ENCODE measurements at places on chromosomes 4 and X. TPM values are rescaled to one million over a fixed set of nuclear protein-coding genes. Genes with fewer than 3 reads are reported as not detected.

- no peak for DNase-seq
Measured at GRCh38 chr4:41880022-41880837, 55.0 kb upstream of the TMEM33 start.

DNA sequence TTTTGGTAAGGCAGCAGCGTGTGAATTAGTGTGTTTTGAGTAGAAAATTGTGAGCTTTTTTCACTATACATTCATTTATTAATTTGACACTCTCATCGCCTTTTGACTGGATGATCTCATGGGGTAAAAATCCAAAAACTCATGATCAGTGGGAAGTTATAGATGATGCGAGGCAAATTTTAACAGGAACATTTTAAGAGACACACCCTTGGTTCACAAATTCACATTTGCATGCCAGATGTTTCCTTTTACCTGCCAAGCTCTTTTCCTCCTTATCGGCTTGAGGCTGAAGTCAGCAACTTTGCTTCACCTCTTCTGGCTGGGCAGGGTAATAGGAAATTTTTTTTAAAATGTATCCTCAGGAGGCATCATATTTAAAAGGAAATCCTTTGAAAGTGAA, 318.0 kb upstream of the HS3ST1 start:
- no peak for DNase-seq

- DNase-seq: no peak
Measured at GRCh38 chr4:76605099-76605563, 170.1 kb downstream of the SHROOM3 start.

GRCh38 chr4:139985401-139985800, 168.6 kb downstream of the MAML3 start:
- no peak for DNase-seq

DNA sequence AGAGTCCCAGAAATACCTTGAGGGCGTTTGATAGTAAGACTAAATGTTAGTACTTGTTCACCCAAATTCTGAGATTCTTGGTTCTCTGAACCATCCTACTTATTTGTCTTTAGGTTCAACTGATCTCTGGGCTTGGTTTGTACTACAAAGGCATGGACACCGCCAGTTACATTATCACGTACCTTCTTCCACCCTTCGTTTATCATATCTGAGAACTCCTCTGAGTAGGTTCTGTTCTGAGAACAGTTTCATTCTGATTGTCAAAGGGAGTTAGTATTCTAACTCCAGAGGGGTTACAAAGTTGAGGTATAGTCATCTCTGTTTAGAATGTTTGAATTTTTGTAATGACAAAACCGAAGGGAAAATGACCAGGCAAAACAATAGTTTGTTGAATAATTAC, 19.3 kb downstream of the ZFX start:
- DNase-seq: no peak

GRCh38 chrX:43175434-43175833, 397.5 kb upstream of the PPP1R2C start:
- DNase-seq: no peak

DNA sequence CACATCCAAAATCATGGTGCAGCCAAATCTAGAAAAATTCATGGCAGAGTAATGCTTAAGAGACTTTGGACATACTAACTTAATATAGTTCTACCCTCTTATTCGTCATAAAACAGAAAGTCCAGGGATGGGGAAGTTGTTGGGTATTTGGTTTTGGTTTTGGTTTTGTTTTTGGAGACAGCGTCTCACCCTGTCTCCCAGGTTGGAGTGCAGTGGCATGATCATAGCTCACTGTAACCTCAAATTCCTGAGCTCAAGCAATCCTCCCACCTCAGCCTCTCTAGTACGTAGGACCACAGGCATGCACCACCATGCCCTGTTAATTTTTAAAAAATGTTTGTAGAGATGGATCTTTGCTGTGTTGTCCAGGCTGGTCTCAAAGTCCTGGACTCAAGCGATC, 271.8 kb upstream of the TENM3 start:
- DNase-seq: no peak

DNA sequence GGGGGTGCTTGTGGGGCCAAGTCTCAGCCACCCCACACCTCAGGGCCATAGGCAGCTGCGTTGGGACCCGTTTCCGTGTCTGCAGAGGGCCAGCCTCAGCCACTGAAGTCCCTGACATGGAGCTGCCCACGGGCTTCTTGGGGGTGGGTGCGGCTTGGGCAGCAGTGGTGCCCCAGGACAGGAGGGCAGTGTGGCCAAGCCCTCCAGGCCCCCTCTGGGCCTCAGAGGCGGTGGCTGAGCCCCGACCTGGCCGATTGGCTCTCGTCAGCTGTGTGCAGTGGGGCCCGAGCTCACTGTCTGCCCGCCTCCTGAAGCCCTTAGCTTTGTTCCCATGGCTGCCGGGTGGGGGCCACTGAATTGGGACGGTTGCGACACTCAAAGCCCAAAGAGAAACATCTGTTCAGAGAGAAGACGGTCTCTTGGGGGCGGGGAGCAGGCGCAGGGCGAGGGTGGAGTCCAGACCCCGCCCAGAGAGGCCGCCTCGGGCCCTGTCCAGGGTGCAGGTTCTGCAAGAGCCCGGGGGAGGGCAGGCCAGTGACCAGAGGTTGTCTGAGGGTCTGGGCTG, 9.1 kb downstream of the FGFR3 start:
- no peak for DNase-seq

DNA sequence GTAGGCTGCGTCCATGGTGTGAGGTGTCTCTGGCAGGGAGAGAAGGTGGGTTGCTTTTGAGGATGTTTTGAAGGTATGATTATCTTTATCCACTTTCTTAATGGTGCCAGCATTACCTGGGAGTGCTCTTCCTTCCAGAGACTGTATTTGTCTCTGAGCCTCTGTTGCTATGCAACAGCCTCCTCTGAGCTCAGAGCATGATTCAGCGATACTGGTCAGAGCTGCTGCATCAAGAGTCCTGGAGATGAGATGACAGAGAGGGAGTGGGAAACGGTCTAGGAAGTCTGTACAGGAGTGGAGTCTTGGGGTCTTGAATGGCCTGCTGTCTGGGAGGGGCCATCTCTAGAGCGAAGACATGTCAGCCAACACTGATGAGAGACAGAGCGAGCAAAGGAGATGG, 104.4 kb upstream of the RAB40AL start:
- DNase-seq: no peak

GRCh38 chr4:164378361-164378760, 375.6 kb upstream of the SMIM31 start:
- DNase-seq: no peak

- no peak for DNase-seq
Measured at GRCh38 chrX:22950269-22951266, 49.2 kb upstream of the DDX53 start.

DNA sequence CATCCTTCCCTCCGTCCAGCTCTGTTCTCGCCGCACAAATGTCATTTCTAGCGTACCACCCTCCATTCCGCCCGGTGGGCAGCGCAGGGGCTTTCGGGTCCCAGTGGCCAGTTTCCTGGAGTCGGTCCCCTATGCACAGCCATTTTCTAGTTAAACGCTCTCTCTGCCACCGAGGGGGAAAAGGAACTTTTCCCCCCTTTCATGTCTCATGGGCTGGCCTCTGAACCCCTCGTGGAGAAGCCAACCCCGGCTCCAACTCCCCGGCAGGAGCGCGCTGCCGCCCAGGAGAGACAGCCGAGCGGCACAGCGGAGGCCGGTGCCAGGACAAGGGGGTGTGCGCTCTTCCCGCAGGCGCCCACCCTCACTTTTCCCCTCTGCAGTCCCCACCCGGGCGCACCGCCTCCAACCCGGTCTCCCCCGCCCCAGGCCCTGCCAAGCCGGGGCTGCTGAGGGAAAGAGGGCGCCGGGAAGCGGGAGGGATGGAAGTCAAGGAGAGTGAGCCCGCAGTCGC, 662 bp downstream of the APBB2 start:
- no peak for DNase-seq

GRCh38 chrX:22004866-22005265, 27.3 kb upstream of the PHEX start:
- no peak for DNase-seq

GRCh38 chr4:187732524-187732923, 263.0 kb upstream of the ZFP42 start:
- no peak for DNase-seq

ADAM29 gene
- total RNA-seq: not detected

ITIH6 gene
- total RNA-seq: not detected

IL1RAPL2 gene
- total RNA-seq: not detected

OCRL gene
- 52.8 TPM for total RNA-seq

SCML1 gene
- total RNA-seq: 8.2 TPM

POLA1 gene
- 17.3 TPM for total RNA-seq

PABPC4L gene
- 3.1 TPM for total RNA-seq

CXorf49 gene
- total RNA-seq: not detected

MMRN1 gene
- not detected for total RNA-seq
